IPS DF 6.9 (cell line): ENCODE measurements at places on chromosomes 13 and 19.

GRCh38 chr19:4988770-4989251 lies 19.9 kb downstream of the KDM4B start:
- DNase-seq: no peak

GRCh38 chr19:18515959-18516358 lies 5.9 kb downstream of the ELL start:
- DNase-seq: no peak

DNA sequence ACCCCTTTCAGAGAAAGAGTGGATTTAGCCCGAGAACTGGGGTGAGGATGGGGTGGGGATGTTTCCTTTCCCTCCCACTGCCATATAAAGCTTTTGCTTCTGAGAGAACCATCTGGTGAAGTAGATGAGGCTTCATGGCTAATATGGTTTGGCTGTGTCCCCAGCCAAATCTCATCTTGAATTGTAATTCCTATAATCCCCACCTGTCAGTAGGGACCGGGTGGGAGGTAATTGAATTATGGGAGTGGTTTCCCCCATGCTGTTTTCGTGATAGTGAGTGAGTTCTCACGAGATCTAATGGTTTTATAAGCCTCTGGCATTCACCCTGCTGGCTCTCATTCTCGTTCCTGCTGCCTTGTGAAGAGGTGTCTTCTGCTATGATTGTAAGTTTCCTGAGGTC lies 270.9 kb downstream of the LMO7 start:
- DNase-seq: no peak

GRCh38 chr19:7871437-7872305 lies 2.5 kb downstream of the PRR36 start:
- no peak for DNase-seq
